ENCODE measurements at places on chromosomes 3 and 15.

DNA sequence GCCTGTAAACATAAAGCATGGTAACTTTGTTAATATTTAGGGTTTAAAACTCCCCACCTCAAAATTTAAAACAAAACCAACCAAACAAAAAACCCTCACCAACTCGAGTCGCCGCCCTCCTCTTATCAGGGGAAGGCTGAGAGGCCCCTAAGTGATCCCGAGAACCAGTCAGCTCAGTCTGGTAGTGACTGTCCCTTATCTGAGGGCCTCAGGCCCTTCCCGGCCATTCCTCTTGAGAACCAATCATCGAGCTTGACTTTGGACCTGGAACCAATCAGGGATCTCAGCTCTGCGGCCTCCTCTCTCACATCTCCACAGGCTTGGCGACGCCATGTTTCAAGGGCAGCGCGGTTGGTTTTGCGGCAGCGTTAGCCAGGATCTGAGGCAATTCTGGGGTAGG is at the start of gene TERB2:
TERB2 (plus strand) TSS at position 300 of the 400 bp plus-strand sequence; CDS start at position 332, 32 bp downstream.
- no peak for DNase-seq

DNA sequence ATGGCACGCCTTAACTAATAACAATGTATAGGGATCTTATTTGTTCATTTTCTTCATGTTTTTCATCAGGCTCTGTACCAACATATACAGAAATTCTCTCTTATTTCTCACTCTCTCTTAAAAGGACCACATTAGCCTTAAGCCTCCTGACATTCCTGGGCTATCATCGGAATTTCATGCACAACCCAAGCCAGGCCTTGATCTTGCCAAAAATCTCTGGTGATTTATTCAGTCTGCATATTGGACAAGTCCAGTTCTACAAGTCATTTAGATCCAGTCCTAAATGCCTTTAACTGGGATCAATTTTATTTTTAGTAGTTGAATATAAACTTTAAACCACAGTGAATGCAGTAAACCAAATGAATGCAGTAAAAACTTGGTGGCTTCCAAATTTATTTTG is 385.4 kb downstream of the MECOM start:
- no peak for DNase-seq

DNA sequence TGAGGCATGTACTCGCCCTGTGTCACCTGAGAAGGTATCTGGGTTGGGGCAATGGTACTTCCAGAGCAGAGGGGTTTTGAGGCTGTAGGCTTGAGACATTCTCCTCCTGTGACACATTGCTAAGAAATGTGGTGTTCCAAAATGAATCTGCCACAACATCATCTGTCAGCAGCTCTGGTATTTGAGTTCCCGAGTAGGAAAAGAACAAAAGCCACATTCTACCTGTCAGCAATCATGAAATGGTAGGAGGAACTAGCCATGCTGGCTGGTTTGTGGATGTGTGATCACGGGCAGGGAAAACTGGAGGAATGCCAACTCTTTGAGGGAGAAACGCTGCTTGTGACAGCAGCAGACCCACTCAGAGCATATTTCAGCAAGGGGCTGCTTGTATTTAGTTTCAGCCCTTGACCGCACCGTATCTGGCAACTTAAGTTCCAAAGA is 579.4 kb upstream of the TBL1XR1 start:
- DNase-seq, result no peak

DNA sequence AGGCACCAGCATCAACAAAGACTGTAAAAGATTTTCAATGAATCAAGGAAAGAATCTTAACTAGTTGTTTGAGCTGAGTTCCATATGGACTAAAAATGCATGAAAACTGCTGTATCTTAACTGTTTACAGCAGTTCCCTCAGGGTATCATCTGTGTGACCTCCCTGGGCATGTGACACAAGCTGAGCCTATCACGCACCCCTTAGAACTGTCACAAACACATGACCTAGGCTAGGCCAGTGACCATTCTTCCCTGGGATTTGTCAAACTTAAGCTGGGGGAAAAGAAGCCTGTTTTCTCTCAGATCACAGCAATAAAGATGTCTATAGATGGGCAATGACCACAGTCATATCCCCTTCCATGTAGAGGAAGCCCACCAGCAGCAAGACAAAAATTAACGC is 35.7 kb downstream of the IGF2BP2 start:
- DNase-seq, result no peak

- DNase-seq, result no peak
Measured at GRCh38 chr15:71231758-71232157, 116.5 kb downstream of the THSD4 start.

DNA sequence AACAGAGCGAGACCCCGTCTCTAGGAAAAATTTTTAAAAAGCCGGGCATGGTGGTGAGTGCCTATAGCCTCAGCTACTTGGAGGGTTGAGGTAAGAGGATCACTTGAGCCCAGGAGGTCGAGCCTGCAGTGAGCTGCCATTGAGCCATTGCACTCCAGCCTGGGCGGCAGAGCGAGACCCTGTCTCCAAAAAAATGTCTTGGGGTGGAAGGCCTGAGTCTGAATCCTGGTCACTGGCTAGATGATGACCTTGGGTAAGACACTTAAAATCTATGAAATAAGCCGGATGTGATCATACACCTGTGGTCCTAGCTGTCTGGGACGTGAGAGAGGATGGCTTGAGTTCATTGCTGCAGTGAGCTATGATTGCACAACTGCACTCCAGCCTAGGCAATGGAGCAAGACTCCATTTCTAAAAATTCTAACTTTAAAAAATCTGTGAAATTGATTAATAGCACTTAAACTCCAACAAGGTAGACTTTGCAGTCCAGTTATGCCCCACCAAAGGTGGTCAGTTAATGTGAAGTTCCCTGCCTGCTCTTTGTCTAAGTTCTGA is 157.3 kb upstream of the UMPS start:
- no peak for DNase-seq

DNA sequence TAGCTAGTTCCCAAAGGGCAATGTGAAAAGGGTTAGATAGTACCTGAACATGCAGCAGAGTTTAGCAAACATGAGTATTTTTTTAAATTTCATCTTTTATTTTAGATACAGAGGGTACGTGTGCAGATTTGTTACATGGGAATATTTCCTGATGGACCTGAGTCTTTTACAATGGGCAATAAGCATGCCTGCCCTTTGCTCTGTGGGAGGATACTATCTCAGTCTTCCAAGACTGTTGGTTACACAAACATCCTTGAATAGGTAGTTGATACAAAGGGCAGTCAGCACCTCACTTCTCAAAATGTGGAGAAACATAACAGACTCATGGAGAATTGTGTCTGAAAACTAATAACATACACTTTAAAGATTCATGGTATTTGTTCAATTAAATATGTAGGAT is 103.3 kb downstream of the GOLIM4 start:
- no peak for DNase-seq

GRCh38 chr3:9901967-9902366 is 681 bp upstream of the IL17RE start:
- DNase-seq, result no peak

GRCh38 chr3:169760479-169760878 is 4.4 kb downstream of the TERC start:
- no peak for DNase-seq

- DNase-seq, result no peak
Measured at GRCh38 chr3:172984914-172985313, 156.1 kb downstream of the SPATA16 start.

- DNase-seq, result no peak
Measured at GRCh38 chr3:61701011-61701410, 139.6 kb downstream of the PTPRG start.

- no peak for DNase-seq
Measured at GRCh38 chr3:134864636-134865035, 69.6 kb downstream of the EPHB1 start.

DNA sequence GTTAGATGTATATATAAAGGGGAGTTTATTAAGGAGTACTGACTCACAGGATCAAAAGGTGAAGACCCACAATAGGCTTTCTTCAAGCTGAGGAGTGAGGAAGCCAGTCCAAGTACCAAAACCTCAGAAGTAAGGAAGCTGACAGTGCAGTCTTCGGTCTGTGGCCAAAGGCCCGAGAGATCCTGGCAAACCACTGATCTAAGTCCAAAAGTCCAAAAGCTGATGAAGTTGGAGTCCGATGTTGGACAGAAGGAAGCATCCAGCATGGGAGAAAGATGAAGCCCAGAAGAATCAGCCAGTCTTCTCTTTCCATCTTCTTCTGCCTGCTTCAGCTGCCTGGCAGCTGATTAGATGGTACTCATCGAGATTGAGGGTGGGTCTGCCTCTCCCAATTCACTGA is 107.5 kb downstream of the BCHE start:
- DNase-seq, result no peak

- DNase-seq, result no peak
Measured at GRCh38 chr3:77456906-77457305, 417.0 kb downstream of the ROBO2 start.

DNA sequence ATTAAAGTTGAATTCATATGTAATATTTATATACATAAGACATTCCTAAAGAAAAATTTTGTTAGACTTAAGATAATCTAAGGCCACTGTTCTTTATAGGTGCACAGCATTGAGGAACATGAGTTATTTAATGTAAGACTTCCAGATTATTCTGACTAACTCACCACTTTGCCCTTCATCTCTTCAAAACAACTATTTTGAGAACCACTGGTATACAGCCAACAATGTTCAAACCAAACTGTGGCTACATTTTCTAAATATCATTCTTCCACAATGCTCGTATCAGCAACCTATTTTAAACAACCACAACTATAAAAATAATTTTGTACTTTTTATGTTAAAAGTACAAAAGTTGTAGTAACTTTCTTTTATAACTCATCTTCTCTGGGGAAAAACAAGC is 199.8 kb upstream of the ALCAM start:
- no peak for DNase-seq

DNA sequence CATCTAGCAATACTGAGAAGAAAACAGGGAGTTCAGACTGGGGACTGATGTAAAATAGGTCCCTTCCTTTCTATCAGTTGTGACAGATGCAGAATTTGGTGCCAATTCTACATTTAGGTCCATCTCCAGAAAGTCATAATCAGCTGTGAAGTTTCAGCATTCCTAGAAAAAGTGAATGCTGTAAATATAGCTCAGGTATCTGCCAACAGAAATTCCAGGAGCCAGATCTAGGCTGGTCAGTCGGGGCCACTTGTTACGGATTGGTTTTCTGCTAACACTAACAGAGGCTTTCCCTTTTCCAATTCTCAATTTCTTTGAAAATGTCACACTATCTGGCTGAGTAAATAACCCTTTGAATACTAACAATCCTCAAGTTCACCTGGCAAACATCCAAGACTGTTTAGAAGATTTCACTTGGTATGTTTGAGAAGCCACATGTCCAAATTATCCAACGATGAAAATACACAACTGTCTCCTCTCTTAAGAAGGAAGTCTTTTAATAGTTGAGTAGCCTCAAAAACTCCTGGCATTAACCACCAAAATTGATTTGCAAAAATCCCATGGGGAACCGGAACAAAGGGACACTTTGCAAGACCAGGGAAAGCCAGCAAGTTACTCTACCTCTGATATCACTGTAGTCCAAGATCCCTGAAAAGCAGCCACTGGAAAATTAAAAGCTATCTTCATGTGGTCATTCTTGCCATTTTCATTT is 222.3 kb downstream of the ZMAT3 start:
- DNase-seq, result no peak

GRCh38 chr3:10777627-10778026 is 38.4 kb upstream of the SLC6A11 start:
- no peak for DNase-seq

GRCh38 chr15:92393071-92393979 is at the start of gene ST8SIA2:
Gene ST8SIA2 (plus strand): TSS chr15:92393881. CDS start chr15:92394065, 184 bp downstream.
- no peak for DNase-seq

DNA sequence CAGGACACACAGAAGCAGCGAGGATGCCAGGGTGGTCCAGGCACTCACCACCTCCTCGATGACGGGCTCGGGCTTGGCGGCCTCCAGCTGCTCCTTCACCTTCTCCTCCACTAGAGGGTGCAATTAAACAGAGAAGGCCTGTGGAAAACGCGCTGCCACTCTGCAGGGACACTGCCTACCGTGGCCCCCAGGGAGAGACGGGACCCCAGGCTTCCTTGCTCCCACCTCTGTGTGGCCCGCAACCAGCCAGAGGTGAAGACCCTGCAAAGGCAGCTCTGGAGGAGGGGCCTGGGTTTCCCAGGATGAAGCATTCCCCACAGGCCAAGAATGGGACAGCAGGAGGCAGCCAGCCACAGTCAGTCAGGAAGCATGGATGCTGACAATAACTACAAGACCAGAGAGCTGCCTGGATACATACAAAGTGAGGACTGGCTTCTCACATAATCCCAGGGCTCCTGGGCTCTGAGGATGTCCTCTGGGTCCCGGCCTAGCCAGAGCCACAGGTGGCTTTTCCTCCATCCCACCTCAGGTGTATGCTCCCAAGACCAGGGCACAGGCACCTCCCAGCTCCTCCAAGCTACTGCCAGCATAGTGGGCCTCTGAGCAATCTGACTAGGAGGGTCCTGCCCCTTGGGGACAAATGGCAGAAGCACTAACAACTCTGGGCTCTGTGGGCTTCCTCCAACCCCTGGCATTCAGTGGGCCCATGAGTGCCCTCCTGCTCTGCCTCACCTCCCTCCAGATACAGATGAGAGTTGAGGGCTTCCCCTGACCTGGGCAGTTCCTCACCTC is 46.2 kb downstream of the PTH1R start:
- peak; percentile 69 for DNase-seq

GRCh38 chr3:10213156-10213792 is 35.0 kb upstream of the TATDN2 start:
- DNase-seq, result no peak

GRCh38 chr3:13346481-13347389 is 73.4 kb downstream of the NUP210 start:
- DNase-seq, result no peak
